T-cell (primary cell): ENCODE measurements at places on chromosomes 12 and 14.

DNA sequence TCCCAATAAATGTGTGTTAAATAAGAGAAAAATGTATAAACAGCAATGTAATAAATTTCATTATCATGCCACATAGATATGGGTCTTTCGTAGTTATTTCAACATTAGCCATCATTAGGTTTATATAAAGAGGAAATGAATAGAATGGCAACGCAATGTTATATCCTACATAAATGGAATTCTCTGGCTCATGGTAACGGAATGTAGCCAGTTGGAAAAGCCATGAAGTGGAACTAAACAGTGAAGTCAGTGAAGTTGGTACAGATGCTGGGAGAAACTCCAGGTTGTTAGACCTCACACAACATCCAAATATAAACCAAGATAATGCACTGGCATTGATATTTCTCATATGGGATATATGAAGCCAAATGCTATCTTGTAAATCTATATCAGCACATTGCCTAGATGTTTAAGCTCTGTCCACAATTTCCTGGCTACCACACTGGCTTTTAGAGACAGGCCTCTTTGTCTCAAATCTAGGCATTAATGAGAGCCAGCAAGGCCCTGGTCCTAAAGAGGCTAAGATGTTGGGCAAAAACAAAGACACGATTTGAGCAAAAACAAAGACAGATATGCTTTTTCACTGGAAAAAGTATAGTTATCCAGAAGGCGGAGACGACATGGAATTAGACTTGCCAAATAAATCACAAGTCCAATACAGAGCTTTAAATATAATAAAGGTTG, 861.0 kb downstream of the RPS29 start:
- DNase-seq: no peak

GRCh38 chr14:43090380-43090779, 1416.7 kb downstream of the FSCB start:
- no peak for DNase-seq

DNA sequence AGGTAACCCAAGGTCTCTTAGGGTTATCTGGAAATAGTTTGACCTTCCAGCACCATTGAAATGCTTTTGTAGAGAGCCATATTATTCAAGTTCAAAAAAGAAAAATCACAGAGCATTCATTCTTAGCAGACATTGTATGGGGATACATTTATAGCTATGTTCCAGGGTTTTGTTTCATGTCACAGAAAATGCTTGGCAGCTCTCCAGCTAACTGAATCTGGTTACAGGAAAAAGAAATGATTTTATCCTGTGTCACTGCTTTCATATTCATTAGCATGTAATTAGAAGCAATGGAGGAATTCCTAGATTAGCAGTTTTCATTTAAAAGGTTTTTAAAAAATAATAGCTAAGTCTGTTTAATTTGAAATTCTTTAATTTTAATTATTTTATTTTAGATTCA, 78.9 kb downstream of the SNAPC1 start:
- DNase-seq: no peak

DNA sequence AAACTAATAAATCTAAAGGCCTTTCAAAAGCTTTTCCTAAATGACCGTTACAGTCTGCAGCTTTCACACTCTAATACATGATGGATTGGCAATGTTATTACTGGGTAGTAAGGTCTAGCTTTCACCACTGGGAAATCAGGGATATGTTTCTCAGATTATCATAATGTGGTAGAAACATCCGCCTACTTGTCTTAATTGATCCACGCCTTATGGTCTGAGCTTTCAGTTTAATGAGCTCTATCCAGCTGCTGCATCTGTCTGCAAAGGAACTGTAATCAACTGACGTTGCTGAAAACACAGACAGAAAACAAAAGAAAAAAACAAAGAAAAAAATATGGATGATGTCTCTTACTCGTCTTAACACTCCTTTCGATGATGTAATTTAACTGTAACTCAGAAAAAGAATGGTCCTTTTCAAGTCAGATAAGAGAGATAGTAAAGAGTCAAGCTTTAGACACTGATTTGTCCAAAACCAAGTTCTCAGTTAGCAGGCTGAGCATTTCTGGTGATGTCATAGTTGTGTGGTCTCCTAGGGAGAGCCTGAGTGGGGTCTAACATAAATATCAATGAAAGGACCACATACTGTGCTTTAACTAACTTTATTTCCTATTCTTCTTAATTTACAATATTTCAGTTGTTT, 85.9 kb downstream of the C2CD5 start:
- no peak for DNase-seq

GRCh38 chr14:32947792-32948191, 9.1 kb downstream of the NPAS3 start:
- DNase-seq: no peak

- DNase-seq: no peak
Measured at GRCh38 chr12:52745554-52745953, 31.6 kb downstream of the KRT76 start.

- no peak for DNase-seq
Measured at GRCh38 chr12:118637767-118638370, 261.5 kb downstream of the SUDS3 start.

DNA sequence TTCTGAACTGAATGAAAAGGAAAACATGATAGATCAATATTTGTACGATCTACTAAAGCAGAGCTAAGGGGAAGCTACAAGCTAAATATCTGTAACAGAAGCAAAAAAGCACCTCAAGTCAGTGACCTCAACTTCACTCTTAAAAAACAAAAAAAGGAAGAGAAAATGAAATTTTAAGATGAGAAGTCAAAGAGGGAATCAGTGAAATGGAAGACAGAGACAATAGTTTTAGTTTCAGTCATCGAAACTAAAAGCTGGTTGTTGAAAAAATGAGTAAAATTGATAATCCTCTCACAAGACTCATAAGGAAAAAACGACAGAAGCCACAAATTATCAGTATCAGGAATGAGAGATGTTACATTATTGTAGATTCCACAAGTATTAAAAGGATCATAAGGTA, 11.9 kb upstream of the SLC2A13 start:
- no peak for DNase-seq

DNA sequence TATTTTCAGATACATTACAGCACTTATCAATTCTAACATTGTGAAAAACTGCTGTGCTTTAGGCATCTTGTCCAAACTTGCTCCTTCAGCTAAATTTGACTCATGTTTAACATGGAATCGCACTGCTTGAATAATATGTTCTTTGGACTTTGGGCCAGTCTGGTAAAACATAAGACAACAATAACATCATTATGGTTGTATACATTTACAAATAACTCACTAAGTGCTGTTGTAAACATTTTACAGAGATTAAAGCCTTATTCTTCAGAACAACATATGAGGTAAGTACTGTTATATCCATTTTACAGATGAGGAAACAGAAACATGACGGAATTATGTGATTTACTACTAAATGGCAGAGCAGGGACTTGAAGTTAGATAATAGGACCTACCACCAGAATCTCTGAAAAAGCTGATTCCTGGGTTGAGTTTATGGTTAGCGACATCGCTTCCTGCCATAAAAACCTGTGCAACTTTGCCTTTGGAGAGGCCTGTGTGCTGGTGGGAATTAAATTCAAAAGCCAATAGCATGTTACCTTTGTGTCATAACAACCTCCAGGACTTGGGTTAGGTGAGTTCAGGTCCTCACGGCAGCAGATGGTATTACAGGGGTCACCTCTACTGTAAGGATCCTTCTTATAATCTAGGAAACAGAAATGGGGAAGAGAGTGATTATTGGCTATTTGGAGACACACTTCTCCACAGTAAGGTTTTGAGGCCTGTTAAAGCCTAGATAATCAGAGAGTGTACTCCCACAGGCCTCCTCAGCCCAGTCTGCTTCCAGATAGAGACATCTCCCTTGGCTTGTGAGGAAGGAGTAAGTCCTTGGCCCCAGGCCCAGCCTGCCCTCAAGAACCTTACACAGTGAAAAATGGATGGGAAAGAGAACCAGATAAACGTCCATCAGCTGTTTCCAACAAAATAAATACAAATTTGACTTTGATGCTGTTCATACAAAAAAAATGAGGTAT, 61.8 kb downstream of the PLBD1 start:
- no peak for DNase-seq

DNA sequence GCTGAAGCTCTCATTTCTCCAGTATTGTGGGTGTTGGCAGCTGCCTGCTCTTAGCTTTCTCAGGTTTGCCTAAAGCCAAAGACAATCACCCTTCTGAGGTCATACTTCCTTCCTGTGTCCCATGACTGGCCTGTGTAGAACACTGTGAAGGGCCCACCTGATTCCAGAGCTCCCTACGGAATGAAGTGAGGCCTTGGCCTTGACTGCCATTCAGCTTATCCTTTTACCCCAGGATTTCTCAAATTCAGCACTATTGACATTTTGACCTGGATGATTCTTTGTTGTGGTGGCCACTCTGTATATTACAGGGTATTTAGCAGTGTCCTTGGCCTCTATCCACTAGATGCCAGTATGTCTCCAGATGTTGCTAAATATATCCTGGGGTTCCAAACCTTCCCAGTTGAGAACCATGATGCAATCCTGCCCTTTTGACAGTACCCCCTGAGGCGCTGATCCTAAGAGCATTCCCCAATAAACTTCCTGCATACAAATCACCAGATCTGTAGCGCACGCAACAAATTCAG, 112.3 kb upstream of the KRR1 start:
- no peak for DNase-seq

DNA sequence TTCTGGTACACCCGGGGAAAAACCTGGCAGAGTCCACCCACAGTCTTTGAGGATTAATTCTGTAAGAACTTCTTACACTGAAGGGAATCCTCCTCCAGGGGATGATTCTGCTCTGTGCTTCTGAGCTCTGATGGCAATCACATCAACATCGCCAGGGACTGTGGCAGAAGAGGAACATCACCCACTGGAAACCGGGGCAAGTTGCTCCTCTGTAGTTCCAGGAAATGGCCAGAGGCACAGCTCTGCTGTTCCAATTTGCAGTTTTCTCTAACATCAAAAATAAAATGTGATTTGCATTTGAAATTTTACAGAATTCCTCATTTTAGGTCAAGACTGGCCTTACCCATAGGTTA, 207.6 kb downstream of the DAD1 start:
- DNase-seq: no peak

DNA sequence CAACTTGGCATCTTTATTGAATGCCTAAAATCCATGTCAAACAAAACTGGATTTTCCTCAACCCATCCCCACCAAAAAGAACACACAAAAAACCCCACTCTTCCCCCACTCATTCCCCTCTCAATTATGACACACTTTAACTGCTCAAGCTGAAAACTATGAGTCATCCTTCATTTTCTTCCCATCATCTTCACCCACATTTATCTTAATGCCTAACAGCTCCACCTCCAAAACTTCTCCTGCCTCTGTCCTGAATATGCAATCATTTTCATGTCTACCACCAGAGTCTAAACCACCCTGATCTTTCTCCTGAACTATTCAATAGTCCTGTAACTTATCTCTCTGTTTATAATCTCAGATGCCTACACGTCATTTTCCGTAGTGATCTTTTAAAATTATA, 239.7 kb downstream of the BCAT1 start:
- DNase-seq: no peak

DNA sequence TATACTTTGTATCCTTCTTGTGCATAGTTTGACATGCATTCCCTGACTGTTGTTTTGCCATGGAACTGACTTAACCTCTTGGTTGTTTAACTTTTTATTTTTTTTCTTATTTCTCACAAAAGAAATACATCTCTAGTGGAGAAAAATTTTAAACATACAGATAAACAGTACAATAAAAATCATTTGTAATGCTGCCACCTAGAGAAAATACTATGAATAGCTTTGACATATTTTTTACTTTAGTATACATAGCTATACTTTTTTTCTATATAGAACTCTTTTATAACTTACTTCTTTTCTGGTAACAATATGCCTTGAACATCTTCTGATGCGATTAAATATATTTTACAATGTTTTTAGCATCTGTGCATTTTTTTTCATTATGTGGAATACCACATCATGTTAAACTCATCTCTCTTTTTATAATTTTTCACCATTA, 184.5 kb downstream of the AKAP6 start:
- no peak for DNase-seq

GRCh38 chr12:86837246-86837645, 581.1 kb upstream of the MGAT4C start:
- no peak for DNase-seq

DNA sequence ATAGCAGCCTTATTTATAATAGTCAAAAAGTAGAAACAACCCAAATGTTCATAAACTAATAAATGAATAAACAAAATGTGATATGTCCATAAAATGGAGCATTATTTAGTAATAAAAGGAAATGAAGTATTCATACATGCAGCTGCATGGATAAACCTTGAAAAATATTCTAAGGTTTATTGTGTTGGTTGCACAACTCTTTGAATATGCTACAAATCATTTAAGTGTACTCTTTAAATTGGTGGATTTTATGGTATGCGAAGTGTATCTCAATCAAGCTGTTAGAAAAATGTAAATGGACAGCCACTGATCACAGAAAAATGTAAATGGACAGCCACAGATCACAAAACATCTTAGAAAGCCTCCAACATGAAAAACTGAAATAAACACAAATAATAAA, 73.2 kb upstream of the SLC38A4 start:
- no peak for DNase-seq

- DNase-seq: no peak
Measured at GRCh38 chr14:91482263-91483013, 27.7 kb downstream of the PPP4R3A start.

DNA sequence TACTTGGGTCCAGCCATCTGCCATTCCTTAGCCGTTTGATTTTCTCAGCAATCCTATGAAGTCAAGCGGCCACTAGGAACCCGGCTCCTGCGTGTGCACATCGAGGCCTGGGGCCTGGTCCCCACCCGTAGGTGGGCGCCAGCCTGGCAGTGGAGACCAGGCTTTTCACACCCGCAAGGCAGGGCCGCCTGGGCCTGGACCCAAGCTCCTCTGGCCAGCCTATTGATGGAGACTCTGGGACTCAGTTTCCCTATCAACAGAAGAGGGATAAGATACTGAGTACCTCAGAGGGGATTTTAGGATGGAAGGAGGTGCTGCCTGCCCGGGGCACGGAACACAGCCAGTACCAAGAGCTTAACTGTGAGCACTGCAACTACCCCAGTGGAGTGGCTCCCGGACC, 104.3 kb upstream of the C14orf180 start:
- no peak for DNase-seq

GRCh38 chr12:52585946-52586345, 12.3 kb upstream of the KRT74 start:
- DNase-seq: peak; percentile 93

- no peak for DNase-seq
Measured at GRCh38 chr12:40502322-40502721, 189.9 kb upstream of the CNTN1 start.

DNA sequence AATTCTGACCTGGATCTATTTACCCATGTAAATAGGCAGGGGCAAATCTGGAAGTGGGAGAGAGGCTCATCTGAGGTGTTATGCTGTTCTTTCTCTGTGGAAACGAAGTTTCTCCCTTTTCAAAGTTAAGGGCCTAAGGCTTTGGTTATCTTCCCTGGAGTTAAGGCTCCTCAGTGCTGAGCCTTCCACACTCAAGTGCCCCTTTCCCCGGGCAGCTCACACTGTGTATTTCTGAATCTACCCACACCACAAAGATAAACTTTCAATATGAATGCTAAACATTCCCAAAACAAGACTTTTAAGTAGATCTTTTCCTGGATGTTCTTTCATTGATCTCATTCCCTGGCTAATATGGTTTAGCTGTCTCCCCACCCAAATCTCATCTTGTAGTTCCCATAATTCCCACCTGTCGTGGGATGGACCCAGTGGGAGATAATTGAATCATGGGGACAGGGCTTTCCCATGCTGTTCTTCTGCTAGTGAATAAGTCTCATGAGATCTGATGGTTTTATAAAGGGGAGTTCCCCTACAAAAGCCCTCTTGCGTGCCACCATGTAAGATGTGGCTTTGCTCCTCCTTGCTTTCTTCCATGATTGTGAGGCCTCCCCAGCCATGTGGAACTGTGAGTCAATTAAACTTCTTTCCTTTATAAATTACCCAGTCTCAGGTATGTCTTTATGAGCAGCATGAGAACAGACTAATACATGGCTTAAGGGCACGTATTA, 251.1 kb downstream of the NAV3 start:
- DNase-seq: no peak
